NCI-H2029 (cell line): ENCODE measurements at places on chromosomes 2 and 18.

DNA sequence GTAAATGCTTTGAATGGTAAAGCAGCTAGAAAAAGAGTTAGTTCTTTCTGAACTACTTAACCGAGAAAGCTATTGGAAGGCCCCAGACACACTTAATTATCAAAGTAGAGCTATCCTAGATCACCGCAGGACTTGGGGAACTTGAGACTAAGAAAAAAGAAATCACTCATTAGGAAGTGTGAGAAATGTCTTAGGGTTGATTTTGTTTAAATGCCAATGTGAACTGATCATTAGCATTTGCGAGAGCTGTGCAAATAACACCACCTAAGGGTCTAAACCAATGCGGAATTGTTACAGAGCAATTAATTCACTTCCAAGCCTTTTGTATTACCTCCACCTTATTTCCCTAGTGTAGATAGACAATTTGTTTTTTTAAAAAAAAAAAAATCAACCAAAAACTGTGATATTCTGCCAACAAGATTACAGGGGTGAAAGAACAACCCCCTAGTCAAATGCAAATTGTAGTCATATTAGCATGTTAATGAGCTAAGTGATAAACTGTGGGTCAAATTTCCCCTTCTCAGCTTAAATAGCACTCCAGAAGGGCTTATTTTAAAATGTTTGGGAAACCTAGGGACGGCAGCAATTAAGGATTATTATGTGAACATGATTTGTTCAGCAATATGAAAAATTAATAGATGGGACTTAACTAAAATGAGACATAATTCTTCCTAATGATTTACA lies 246.2 kb upstream of the STON1 start:
- no peak for DNase-seq

- DNase-seq: no peak
Observed at GRCh38 chr2:149094217-149095015, 55.9 kb downstream of the LYPD6B start.

GRCh38 chr2:217167531-217167930 lies 307.7 kb upstream of the TNP1 start:
- DNase-seq: no peak

DNA sequence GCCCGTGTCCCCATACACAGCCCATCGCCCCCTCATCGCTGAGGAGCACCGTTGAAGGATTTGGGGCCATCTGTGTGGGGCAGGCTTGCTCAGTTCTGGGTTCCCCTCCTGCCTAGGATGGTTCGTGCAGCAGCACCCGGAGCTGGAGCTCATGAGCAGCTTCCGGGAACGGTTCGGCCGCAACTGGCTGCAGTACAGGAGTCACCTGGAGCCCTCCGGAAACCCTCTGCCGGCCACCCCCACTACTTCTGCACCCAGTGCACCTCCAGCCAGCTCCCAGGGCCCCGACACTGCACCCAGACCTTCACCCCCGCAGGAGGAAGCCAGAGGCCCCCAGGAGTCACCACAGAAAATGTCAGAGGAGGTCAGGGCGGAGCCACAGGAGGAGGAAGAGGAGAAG lies 10.3 kb downstream of the STK11IP start:
- DNase-seq: no peak

DNA sequence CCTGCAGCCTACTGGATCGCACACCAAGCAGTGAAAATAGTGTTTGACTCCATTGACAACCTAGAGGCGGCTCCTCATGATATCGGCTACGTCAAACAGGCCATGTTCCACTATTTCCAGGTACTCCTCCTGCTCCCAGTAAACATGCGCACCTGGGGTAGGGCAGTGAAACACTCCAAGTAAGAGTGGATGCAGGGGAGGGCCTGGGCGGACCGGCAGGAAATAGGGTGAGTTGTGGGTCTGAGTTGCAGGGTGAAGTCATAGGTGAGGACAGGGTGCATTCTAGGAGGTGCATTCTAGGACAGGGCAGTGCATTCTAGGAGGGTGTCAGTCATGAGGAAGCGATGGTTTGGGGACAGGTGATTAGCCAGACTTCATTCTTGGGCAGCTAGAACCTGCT lies 5.0 kb downstream of the NAGK start:
- no peak for DNase-seq

DNA sequence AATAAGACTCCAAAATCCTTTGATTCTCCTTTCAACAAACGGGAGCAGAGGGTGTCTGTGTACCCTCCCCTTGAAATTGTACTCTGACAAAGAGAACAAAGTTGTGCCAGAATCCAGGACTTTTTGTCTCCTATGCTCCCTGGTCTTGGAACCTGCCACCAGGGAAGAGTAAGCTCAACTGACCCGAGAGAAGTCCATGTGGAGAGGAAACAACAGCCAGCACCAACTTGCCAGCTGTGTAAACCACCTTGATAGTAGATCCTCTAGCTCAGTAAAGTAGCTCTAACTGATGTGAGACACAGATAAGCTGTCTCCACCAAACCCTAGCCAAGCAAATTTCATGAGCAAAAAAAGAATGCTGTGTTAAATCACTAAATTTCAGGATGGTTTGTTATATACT lies 46.9 kb downstream of the LNPK start:
- no peak for DNase-seq
